Stimulated activated CD8-positive, alpha-beta memory T cell treated with anti-CD3 and anti-CD28 coated beads, Interleukin-7, amount 100 ng/mL, for 1 hour (primary cell): ENCODE measurements at places on chromosomes 12 and 14.

GRCh38 chr12:44511289-44511688, 364.8 kb downstream of the NELL2 start:
- DNase-seq: no peak

GRCh38 chr14:61281948-61282275, 774 bp upstream of the TMEM30B start:
- DNase-seq: no peak

- no peak for DNase-seq
Observed at GRCh38 chr12:40770781-40771180, 78.5 kb downstream of the CNTN1 start.

DNA sequence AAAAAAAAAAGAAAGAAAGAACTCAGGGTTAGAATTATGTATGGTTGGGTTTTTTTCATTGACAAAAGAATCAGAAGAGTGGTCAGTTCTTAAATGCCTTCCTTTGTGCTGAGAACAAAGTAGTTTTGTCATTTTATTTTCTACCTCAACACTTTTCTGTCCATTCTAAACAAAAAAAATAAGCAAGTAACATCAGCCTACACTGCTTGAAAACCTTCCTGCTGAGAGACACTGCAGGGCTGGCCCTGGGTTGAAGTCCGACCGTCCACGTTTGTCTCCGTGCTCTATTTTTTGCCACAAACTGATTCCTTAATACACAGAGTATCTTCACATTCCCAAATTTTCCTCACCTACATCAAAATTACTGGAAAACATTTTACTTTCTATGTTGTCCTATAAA, 211.6 kb upstream of the PDZRN4 start:
- DNase-seq: no peak

DNA sequence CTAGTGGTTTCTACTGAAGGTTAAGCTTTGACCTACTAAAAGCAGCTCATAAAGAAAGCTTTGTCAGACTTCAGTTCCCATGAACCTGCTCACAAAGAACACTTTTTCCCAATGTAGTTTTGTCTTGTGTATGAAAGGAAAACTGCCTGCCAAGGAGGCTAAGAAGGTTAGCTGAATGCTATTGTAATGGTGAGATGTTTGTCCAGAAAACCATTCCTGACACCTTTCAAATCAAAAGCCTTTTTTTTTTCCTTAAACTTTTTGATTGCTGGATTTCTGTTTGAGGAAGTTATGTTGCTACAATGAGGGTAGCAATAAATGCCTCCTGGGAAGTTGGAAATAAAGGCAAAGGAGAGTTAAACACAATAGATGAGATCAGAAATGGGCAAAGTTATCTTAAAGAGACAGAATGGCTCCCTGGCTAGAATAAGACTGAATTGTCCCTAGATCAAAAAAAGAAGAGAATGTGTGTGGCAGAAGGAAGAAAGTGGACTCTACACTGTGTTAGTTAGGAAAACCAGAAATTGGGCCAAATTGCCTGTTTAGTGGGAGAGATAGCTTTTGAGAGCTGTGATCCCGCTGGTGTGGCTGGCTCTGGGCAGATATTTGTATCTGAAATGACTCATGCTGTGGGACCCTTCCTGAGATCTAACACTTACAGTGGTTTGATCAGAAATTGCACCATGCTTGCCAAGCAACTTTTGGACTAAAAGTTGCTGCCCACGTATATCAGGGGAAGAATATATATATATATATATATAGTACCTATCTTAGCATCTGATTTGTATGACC, 27.5 kb downstream of the TECPR2 start:
- no peak for DNase-seq

- DNase-seq: no peak
Observed at GRCh38 chr12:21289698-21290097, 45.0 kb downstream of the SLCO1A2 start.

- DNase-seq: no peak
Observed at GRCh38 chr12:65277994-65278575, 398 bp upstream of the MSRB3 start.

DNA sequence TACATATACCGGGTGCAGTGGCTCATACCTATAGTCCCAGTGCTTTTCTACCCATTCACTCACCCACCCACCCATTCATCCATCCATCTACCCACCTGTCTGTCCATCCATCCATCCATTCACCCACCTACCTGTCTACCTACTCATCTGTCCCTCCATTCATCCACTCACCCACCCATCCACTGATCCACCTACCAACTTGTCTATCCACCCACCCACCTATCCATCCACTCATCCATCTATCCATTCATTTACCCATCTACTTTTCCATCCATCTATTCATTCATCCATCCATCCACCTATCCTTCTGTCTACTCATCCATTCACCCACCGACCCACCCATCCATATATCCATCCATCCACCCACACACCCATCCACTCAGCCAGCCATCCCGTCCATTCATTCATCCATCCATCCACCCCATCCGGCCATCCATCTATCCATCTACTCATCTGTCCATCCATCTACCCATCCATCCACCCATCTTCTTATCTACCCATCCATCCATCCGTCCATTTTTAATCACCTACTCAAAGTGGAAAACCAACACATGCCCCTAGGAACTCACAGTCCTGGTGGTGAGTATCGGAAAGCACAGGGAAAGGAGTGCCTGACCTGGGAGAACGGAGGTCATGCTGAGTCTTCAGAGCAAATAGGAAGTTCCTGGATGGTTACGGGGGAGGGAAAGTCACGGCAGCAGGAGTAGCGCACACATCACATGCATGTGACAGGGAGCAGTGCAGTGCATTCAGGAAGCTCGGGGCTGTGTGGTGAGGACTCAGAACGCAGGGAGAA, 20.0 kb downstream of the DDX51 start:
- DNase-seq: no peak

GRCh38 chr14:96051642-96052540, 12.7 kb downstream of the C14orf132 start:
- no peak for DNase-seq

GRCh38 chr12:25194214-25194613, 746 bp downstream of the DNAI7 start:
- no peak for DNase-seq

DNA sequence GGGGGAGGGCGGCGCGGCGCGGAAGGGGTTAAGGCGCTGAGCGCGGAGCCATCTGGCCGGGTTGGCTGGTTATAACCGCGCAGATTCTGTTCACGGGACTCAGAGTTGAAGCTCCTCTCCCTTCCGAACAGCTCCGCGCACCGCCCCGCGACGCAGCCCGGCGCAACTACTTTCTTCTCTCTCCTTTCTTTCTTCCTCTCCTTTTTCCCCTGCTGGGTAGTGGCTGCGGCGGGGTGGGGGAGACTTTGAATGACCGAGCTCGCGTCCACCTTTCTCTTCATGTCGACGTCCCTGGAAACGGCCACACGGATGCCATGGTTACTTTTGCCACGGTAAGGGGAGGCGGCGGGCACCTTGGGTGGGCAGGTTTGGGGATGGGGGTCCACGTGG, at the start of gene NTF3:
TSS of gene NTF3 (plus strand) at position 98 of the 390 bp plus-strand sequence. CDS start at position 315, 217 bp downstream.
- DNase-seq: no peak

DNA sequence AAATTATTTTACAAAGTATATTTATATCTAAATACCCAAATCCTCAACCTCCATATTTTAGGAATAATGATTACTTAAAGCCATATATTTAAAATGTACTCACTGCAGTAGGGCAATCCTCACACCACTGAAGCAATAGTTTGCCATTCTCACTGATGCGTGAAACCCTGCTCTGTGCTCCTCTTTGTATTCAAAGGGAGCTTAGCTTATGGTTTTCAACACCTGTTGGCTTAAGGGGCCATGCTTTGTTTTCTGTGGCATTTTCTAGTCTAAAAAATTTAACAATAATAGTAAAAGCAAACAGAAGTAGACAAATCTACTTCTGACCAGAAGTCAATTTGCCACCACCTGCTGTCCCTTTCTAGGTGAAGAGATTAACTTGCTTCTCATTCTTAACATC, 294.6 kb downstream of the FLRT2 start:
- no peak for DNase-seq

DNA sequence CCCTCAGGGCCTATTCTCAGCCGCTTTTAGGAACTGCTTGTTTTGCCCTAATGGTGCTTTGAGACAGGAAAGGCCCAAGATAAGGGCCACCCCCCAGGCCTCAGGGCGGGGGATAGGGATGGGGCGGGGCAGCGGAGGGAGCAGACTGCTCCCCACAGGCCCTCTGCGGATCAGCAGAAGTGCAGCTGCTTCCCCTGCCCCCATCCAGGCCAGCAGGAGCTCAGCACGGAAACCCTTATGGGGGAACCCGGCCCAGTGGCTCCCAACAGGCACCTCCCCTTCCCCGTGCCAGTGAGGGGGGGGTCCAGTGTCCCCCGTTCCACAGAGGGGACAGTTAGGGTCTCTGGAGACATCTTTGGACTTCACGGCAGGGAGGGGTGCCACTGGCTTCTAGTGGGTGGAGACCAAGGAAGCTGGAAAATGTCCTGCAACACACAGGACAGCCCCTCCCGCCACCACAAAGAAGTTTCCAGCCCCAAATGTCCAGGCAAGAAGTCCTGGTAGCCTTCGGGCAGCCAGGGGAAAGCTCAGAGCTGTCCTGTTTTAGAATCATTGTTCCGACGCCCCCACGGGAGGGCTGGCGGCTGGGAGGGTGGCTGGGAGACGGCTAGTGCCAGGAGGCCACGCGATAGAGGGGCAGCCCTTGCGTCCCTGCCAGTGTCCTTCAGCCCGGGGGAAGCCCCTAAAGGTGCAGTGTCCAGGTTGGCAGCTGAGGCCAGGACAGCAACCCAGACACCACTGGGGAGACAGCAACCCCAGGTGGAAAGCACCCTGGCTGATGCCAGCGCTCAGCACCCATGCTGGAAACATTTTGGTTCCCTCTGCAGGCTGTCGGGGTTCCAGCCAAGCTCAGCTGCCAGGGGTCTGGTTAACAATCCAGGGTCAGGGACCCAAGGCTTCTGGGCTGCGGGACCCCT, 10.4 kb upstream of the GPR132 start:
- no peak for DNase-seq

DNA sequence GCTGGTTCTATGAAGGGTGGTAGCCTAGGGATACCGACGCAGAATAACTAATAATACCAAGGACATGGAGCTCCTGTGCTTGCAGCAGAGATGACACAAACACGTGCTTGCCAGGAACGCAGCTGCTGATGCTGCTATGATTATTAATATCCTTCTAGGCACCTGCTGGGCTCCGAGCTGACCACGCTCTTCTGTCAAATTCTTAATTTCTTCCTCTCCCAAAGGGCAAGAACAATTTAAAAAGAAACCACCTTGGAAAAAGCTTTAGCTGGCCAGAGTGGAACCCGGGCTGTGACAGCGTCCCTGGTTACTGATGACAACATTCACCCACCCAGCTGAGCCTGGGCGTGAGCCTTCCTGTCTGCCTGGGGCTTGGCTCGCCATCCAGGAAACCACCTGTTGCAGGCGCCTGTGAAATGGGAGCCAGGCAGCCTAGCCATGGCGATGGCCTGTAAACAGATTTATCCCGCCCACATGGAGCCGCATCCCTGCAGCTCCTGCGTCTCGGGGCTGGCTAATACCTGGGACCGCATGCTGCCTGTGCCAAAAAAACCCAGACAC, 28.8 kb downstream of the CLMN start:
- DNase-seq: no peak

GRCh38 chr12:132908145-132909029, 21.0 kb upstream of the CHFR start:
- DNase-seq: peak; percentile 86

DNA sequence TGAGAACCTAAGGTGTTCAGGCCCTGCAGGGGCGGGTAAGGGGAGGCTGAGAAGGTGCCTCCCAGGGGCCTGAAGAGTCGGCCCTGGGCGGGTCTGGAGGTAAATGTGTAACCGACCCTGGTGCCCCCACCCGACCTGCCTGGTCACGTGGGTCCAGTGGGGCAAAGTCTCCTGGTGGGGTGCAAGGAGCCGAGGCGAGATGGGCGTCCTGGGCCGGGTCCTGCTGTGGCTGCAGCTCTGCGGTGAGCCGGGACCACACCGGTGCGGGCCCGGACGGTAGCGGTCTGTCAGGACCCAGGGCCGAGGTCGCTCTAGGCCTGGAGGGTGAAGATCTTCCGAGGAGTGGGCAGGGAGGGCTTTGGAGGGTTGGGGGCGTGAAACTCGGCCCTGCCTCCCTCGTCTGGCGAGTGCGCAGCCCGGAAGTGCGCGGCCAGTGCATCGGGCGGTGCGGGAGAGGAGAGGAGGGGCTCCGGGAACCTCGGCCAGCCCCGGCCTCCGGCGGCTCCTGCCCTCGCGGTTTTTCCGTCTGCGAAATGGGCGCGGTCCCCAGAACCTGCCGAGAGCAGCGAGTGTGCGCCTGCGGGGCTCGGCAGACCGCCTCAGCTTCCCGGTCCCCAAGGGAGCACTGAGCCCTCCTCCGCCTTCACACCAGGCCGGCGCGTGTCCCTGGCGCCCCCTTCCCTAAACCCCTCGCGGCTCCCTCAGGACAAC, at the start of gene AMN:
TSS of gene AMN (plus strand) at position 174 of the 711 bp plus-strand sequence. CDS start at position 200, 26 bp downstream.
- DNase-seq: no peak

DNA sequence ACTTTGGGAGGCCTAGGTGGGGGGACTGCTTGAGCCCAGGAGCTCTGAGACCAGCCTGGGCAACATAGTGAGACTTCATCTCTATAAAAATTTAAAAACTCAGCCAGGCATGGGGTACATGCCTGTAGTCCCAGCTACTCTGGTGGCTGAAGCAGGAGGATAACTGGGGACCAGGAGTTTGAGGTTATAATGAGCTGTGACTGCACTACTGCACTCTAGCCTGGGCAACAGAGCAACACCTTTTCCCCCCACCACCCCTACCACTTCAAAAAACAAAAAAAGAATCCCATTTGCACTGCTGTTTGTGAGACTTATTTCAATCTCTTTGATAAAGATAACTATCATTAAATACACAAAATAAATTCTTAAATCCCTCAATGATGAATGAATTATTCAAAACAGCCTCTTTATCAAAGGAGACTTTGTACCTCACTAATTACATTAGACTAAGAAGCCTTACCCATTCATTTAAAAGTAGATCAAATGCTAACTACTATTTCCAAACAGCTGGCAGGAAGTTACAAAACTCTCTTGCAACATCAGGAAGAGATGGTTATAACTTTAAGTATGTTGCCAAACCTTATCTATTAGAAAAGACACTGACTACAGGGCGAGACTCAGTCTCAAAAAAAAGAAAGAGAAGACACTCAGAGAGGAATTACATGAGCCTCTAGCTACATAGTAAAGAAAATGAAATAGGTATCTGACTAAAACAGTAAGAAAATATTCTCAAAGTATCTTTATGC, 14.7 kb downstream of the BLTP3B start:
- DNase-seq: no peak

- no peak for DNase-seq
Observed at GRCh38 chr12:66345212-66345611, 42.9 kb downstream of the HELB start.

DNA sequence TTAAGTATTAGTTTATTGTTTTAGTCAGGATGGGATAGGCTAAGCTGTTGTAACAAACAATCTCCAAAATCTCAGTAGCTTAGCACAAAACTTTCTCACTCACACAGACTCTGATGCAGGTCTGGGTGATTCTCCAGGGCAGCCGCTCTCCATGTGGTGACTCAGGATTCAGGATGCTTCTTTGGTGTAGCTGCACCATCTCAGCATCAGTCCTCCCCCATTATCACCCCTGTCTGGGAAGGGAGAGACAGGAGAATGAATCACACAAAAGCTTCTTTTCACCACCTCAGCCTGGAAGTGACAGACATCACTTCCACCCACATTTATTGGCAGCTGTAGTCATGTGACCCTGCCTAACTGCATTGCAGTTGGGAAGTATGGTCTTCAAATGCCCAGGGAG, 142.3 kb downstream of the DICER1 start:
- no peak for DNase-seq
